ENCODE measurements at places on chromosomes 2 and 18. TPM values are rescaled to one million over a fixed set of nuclear protein-coding genes. Genes with fewer than 3 reads are reported as not detected.

DNA sequence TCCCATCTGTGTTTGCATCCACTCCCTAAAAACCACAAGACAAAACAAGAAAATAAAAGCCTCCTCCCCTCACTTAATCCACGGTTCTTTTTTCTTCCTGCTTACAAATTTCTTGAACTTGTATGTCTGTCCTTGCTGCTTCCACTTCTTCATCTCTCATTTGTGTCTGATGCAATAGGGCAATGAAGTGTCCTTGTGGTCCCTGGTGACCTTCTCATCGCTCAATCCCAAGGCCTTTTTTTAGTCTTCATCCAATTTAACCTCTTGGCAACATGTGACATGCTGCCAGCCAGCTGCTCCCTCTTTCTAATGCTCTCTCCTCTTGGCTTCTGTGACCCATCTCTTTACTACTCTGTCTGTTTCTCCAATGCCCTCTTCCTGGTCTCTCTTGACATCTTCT is 87.6 kb downstream of the SEMA4F start:
- no peak for DNase-seq

DNA sequence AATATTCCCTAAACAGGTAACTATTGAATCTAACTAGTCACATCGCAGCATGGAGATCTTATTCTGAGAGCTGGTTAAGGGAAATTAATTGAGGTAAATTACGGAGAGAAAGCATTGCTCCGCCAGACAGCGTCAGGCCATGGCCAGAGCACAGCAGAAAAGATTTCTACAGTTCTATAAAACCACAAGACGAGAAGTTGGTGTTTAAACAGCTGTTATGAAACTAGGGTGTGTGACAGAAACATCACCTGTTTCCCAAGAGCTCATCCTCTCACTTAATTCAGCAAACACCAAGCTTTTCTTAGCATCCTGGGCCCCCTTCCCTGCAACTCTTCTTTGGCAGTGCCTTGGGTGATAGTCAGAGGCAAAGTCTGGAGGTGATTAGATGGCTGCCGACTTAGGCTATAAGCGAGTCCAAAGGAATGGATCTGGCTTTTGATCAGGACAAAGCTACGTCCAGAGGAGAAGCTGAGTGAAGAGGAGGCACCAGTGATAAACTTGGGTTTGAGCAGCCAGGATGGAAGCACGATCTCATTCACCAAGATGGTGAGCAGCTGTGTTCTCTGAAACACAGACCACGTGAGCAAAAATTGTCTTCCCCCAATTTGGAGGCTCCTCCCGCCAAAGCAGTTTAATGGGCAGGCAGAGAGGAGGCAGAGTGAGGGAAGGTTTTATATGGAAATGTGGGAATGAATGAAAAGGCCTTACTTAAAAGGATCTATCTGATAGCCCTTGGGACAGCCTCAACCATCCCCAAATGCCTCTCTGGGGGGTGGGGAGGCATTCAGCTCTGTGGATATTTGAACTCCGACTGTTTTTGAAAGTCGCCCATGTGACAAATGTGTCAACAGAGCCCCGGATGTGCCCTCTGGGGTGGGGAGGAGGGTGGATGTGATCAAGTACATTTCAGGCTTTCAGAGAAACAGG is 57.8 kb downstream of the PKDCC start:
- peak; percentile 20 for DNase-seq

- DNase-seq, result no peak
Measured at GRCh38 chr18:50709193-50709592, 110.6 kb downstream of the MRO start.

The FABP1 gene
- not detected for total RNA-seq

The GPR39 gene
- total RNA-seq, result 1.1 TPM
